Activated gamma-delta T cell treated with Interleukin-2 at 50 U/mL for 16 hours (primary cell): ENCODE measurements at places on chromosomes 1 and 21.

DNA sequence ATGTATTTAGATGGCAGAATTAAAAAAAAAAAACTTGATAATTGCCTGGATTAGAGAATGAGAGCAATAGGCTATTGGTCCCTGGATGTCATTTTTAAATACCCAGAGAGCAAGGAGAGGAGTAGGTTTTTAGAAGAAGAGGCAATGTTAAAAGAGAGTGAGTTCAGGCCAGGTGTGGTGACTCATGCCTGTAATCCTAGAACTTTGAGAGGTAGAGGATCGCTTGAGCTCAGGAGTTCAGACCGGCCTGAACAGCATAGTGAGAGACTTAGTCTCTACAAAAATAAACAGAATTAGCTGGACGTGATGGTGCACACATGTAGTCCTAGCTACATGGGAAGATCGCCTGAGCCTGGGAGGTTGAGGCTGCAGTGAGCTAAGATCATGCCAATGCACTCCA, 15.9 kb upstream of the MUTYH start:
- DNase-seq: no peak

DNA sequence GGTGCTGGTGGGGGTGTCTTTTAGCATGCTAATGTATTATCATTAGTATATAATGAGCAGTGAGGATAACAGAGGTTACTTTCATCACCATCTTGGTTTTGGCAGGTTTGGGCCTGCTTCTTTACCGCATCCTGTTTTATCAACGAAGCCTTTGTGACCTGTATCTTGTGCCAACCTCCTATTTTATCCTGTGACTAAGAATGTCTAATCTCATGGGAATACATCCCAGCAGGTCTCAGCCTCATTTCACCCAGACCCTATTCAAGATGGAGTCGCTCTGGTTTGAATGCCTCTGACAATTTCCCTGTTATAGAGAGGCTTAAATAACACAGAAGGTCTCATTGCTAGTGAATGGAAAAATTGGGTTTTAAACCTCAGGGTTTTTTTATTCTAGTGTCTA, 300.8 kb upstream of the PROX1 start:
- no peak for DNase-seq

DNA sequence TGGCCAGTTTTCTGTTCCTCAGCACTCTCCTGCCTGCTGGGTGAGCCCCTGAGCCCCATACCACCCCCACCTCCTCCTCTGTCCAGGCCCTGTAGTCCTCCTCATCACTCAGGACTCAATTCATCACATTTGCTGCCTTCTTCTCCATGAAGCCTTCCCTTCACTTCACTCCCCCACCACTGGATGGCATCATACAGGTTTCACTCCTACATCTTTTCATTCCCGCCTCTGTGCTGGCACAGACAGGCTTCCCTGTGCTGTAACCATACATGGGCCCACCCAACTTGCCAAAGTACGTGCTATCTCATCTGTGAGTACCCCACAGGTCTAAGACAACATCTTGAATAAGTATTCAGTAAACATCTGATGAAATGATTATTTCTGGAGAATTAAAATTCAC, 56.9 kb downstream of the SLC45A1 start:
- no peak for DNase-seq

GRCh38 chr1:160858507-160858906, 4.2 kb downstream of the CD244 start:
- DNase-seq: no peak

DNA sequence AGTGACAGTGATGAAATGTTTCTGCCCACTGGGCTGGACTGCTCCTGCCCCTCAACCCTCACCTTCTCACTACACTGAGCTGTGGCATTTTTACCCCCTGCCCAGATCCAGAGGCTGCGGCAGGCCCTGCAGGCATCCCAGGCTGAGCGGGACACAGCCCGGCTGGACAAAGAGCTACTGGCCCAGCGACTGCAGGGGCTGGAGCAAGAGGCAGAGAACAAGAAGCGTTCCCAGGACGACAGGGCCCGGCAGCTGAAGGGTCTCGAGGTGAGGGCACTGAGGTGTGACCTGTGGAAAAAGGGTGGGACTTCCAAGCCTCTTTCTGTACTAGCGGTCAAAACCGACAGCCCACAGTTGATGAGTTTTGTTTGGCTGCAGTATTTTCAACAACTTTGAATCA, 6.2 kb upstream of the TUFT1 start:
- no peak for DNase-seq

DNA sequence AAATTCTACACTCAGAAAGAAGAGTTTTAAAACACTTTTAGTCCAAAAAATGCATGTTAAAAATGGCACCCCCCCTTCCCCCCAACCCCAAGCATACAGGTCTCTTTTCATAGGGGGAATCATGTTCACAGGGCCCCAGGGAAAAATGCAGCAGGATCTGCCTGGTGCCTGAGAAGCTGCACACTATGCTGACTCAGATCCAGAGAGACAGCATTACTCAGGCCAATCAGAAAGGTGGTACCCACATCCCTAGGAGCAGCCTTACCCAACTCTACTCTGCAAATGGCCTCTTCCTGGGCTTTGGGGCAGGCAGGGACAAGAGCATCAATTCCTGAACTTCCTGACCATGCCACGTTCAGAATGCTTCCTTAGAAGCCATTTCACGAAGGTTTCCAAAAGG, 119.0 kb downstream of the HIVEP3 start:
- DNase-seq: no peak

DNA sequence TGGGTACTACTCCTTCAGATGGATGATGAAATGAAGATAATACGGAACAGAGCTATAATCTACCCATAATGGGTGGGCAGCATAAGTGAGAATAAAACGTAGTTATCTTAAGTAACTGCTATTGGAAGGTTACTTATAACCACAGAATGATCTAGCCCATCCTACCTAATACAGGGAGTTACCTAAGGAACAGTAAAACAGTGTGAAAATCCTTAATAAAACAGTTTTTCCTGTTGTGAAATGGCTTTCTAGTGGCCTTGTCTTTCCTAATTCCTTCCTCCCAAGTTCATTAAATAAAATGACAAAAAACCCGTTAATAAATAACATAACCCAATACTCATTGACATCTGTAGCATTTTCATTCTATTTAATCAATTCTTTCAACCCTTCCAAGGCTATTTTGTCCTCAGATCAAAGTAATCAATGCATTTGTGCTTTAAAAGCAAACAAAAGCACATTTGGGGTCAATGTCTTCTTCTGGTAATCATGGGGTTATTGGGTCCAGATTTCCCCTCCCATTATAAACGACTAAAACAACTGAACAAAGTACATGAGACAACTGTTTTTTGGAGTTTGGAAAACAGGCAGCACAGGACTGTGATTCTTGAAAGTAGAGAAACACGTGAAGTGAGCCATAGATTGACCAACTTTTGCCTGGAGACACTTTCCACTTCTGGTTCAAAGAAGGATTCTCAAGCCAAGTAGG, 42.0 kb downstream of the PAPPA2 start:
- no peak for DNase-seq

GRCh38 chr21:20994790-20995189, 3.4 kb upstream of the NCAM2 start:
- no peak for DNase-seq

- DNase-seq: no peak
Measured at GRCh38 chr1:242211254-242212022, 212.5 kb upstream of the MAP1LC3C start.

DNA sequence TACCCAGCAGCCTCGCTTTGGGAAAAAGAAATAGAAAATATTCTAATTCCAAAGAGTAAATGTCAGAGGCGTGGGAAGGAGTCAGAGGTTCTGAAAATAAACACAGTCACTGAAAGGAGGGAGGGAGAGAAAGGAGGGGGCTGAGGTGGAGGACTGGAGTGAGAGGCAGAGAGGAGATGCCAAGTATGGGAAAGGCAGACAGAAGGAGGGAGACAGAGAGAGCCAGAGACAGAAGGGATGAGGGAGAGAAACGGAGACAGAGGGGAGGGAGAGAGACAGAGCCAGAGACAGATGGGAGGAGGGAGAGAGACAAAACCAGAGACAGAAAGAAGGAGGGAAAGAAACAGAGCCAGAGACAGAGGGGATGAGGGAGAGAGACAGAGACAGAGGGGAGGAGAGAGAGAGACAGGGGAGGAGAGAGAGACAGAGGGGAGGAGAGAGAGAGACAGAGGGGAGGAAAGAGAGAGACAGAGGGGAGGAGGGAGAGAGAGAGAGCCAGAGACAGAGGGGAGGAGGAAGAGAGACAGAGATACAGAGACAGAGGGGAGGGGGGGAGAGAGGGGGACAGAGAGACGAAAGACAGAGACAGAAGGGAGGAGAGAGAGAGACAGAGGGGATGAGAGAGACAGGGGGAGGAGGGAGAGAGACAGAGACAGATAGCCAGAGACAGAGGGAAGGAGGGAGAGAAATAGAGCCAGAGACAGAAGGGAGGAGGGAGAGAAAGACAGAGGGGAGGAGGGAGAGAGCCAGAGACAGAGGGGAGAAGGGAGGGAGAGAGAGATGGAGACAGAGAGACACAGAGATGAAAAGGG, 525.5 kb downstream of the MATN1 start:
- DNase-seq: no peak

DNA sequence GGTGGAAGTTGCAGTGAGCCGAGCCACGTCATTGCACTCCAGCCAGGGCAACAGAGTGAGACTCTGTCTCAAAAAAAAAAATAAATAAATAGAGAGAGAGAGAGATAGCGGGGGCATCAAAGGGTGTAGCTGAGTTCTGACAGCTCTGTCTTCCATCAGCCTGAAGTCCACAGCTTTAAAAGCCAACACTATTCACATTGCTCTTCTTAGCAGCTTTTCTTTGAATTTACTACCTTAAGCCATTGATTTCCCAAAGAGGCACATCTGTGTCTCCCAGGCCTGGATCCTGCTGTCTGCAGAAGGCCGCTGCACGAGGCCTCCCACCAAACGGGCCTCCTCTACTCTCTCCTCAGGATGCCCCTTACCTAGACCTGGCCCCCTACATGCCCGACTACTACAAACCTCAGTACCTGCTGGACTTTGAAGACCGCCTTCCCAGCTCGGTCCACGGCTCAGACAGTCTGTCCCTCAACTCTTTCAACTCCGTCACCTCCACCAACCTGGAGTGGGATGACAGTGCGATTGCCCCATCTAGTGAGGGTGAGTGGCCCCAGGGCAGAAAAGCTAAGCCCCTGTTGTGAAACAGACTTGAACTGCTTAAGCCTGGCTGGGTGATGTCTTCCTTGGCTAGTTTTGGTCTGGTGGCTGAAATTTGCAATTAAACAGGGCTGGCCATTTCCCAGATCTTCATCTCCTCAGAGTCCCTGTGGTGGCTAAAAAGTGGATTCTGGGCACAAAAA, 16.5 kb upstream of the SLC25A34 start:
- no peak for DNase-seq

GRCh38 chr1:235612761-235613160, 36.8 kb downstream of the GNG4 start:
- DNase-seq: no peak

DNA sequence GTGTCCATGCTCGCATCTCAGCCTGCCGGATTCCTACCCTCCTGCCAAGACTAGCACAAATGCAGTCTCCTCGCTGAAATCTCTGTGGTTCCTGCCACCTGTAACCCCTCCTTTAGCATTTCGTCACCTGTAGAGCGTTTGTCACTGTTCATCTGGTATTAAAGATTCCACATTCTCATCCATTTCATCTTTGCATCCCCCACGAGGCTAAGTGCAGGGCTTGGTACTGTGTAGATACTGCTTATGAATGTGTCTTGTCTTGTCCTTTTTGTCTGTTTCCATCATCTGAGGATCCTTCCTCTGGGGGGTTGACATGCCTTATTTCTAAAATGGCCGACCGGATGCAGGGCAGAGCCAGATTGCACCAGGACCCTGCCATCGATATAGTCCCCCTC, 53.7 kb upstream of the DNAJC6 start:
- DNase-seq: no peak

DNA sequence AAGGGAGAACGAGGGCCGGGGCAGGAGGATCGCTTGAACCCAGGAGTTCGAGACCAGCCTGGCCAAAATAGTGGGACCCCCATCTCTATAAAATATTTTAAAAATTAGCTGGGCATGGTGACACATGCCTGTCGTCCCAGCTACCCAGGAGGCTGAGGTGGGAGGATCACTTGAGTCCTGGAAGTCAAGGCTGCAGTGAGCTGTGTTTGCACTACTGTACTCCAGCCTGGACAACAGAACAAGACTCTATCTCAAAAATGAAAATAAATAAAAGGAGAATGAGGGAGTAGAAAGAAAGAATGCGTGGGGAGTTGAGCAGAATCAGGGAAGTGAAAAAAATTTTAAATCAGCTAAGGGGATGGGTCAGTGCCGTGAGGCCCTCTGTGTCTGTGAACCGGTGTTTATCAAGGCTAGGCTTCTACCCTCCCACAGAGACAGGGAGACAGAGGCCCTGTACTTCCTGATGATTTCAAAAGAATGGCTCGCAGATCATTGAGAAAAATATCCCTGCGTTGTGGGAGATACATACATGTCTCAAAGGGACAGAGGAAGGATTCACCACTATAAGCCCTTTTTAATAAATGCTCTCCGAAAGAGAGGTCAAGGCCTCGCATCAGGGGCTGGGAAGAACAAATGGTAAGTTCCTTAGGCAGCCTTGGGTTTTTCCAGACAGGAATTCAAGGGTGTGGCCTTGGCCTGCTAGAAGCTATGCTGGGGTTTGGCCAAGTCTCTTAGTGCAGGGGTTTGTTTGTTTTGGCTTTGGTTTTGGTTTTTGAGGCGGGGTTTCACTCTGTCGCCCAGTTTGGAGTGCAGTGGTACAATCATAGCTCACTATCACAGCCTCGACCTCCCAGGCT, 20.7 kb downstream of the IL10RB start:
- no peak for DNase-seq

DNA sequence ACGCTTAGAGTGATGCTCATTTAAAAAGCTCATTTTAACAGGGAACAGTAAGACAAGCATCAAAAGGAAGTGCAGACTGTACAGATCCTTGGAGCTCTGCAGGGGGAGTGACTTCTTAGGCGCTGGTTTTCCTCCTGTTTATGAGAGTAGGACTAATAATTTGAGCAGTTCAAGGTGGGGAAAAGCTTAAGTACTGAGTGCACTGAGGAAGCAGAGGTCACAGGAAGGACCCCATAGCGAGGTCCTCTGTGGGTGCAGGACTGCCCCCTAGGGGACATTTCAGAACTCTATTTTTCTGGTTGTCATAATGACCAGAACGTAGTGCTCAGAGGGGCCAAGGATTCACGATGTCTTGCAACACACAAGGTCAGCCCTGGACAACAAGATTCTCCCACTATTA, 112.1 kb downstream of the HLCS start:
- no peak for DNase-seq

DNA sequence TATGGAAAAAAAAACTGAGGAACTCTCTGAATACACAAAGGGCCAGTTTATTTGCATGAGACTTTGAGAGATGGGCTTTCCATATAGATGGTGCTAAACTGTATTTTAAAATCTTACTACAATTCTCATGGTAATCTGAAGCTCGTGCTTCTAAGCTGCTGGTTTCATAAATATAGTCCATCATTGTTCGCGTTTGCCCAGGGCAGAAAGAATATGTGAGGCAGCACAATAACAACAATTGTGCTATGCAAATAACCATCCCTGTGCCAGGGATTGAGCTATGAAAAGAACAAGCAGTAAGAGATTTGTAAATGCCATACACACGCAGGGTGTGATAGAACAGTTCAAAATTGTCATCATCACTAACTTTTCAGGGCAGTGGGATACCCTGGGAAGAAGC, 4.9 kb upstream of the EPS15 start:
- no peak for DNase-seq

GRCh38 chr21:44466351-44466954, 11.1 kb downstream of the LRRC3 start:
- DNase-seq: no peak

- no peak for DNase-seq
Measured at GRCh38 chr21:38965910-38966504, 160.3 kb downstream of the ETS2 start.
